Hair follicular keratinocyte (primary cell): ENCODE measurements at places on chromosomes 4 and X. TPM values are rescaled to one million over a fixed set of nuclear protein-coding genes. Genes with fewer than 3 reads are reported as not detected.

The NKX1-1 gene
- total RNA-seq = not detected in 2 replicates

The CXCL3 gene
- 42.0 and 156 TPM in 2 replicates for total RNA-seq

The MCF2 gene
- 0.08 and 3.0 TPM in 2 replicates for total RNA-seq

The ARHGEF38 gene
- total RNA-seq = not detected in 2 replicates

The ADGRG4 gene
- total RNA-seq = not detected in 2 replicates

The VCX3B gene
- total RNA-seq = not detected in 2 replicates

The CACNA1F gene
- total RNA-seq = 0.08 TPM in 1 of 2 replicates, not detected in the other
